ENCODE measurements at places on chromosomes 5 and 9.

GRCh38 chr5:135434591-135435466 lies 12.3 kb downstream of the DCANP1 start:
- DNase-seq, result no peak

GRCh38 chr5:58380655-58381054 lies 79.2 kb downstream of the PLK2 start:
- DNase-seq, result no peak

DNA sequence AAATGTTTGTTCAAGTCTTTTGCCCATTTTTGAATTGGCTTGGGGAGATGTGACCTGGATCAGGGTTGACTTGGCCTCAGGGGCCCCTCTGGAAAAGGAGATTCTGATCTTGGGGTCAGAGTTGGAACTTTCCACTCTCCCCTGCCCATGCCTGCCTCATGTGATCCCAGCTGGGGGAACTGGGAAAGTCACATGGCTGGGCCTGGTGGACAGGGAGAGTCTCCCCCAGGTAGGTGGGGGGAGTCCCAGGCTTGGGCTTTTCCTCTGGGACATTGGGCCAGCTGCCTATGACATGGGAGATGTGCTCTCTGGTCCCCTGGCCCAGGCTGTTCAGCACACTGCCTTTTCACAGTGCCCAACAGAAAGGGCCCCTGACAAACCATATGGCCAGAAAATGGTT lies 60.7 kb downstream of the NDST1 start:
- DNase-seq, result no peak

DNA sequence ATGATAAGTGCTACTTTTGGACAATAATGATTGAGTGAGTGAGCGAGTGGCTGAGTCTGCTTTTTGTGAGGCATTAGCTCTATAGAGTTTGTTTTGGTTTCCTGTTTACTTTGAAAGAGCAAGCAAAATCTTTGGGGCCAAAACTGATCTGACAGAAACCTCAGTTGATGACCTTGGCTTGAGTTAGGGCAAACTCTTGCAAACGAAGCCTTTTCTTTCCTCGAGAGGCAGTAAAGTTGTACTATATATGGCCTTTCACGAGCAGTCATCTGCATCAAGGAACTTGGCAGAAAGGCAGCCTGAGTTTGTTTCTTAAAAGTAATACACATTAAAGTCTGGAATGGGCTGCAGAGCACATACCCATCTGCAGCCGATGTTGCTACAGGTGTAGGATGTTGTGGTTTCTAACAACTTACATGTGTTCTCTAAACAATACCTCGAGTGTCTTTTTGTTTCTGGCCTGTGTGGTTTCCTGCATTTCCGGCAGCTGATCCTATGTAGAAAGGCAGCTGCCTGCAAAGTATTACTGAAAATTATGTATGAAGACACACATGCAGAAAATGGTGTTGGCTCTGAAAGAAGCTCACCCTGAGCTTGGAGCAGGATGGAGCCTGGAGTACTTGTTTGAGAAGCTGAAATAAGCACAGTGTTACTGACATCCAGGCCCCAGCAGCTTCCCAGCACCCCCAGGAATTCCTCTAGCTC lies 60.8 kb downstream of the FOXD1 start:
- DNase-seq, result no peak

DNA sequence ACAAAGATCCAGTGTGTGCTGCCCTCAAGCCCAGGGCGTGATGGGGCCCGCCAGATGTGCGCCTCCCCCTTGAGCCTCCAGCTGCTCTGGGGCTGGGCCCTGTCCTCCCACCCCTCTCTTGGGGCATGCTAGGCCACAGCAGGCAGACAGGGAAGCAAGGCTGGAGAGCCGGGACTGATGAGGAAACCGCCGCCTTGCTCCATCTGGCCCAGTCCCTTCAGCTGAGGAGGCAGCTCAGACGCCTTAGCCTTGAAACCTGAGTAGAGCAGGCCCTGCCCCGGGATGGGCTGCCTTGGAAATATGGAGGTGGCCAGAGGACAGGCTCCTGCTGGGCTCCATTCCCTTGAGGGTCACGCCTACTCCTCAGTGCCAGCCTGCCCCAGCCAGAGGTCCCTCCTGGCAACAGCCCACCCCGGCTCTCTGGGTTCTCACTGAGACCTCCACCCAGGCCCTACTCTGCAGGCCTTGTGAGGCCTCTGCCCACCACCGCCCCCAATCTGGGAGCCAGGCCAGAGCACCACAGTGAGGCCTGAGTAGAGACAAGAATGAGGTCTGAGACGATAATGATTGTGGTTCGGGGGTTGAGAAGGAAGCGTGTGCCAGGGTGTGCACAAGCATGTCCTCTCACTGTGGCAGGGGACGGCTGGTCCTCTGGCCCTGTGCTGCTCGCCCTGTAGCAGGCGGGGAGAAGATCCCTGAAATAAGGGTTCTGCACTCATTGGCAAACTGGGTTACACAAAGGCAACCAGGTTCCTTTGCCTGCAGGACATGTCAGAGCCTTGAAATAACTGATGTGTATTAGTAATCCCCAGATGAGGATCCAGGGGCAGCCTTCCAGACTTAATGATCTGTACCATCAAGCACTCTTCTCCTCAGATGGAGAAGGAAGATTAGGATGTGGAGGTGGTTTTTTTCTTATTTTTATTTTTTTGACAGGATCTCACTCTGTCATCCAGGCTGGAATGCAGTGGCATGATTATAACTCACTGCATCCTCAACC lies 30.9 kb downstream of the CXXC5 start:
- DNase-seq, result no peak

DNA sequence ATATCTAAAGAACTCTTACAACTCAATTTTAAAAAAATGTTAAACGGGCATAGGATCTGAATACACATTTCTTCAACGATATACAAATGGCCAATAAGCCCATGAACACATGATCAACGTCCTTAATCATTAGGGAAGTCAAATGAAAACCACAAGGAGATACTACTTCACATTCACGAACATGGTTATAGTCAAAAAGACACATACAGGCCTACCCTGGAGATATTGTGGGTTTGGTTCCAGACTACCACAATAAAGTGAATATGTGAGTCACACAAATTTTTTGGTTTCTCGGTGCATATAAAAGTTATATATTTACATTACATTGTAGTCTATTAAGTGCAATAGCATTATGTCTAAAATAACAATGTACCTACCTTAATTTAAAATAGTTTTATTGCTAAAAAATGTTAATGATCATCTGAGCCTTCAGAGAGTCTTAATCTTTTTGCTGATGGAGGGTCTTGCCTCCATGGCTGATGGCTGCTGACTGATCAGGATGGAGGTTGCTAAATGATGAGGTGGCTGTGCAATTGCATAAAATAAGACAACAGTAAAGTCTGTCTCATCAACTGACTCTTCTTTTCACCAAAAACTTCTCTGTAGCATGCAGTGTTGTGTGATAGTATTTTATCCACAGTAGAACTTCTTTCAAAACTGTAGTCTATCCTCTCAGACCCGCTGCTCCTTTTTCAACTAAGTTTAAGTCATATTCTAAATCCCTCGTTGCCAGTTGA lies 15.1 kb downstream of the AK3 start:
- DNase-seq, result no peak

DNA sequence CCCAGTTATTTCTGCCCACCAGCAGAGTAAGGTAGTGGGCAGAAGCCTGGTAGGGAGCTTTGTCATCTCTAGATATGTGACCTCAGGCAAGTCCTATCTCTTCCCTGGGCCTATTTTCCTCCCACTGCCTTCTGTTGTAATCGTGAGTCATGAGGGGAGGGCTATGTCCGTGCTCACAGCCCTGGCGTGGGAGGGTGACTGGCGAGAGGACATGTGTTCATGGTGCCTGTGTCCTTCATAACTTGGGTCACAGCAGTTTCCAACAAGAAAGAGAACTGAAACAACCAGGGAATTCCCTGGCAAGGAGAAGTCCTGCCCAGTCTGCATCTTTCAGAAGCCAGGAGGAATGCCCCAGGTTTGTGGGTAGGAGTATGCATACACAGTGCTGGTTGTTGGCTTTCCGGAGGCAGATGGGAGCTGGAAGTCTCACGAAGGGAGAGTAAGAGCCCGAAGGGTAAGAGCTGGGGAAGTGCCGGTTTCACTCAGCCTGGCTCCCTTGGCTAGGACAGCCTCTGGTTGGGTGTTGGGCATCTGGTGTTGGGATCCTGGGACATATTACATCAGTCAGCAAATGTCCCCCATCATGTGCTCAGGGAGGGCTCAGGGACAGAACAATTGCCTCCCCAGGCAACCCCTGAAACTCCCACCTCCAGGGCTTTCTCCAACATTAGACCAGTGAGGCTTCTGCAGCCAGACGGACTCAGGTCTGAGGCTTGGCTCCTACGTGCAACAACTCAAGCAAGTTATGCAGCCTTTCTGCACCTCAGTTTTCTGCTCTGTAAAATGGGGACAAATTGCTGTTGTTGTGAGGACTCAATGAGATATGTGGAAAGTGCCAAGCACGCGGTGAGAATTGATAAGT lies 4.3 kb upstream of the TIFAB start:
- DNase-seq, result no peak

DNA sequence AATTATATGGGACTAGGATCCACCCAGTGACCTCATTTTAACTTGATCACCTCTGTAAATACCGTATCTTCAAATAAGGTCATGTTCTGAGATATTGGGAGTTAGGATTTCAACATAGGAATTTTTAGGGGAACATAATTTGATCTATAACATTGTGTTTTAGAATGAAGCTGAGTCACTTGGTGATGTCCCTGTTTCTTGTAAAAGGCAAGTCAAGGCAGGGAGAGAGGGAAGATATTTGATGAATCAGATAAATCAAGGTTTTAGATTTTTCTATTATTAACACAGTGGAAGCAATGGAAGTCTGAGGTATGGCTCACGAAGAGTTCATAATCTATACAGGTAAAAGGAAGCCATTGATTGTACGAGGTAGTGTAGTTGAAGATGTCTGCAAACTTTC lies 11.8 kb upstream of the GPR151 start:
- DNase-seq, result no peak

DNA sequence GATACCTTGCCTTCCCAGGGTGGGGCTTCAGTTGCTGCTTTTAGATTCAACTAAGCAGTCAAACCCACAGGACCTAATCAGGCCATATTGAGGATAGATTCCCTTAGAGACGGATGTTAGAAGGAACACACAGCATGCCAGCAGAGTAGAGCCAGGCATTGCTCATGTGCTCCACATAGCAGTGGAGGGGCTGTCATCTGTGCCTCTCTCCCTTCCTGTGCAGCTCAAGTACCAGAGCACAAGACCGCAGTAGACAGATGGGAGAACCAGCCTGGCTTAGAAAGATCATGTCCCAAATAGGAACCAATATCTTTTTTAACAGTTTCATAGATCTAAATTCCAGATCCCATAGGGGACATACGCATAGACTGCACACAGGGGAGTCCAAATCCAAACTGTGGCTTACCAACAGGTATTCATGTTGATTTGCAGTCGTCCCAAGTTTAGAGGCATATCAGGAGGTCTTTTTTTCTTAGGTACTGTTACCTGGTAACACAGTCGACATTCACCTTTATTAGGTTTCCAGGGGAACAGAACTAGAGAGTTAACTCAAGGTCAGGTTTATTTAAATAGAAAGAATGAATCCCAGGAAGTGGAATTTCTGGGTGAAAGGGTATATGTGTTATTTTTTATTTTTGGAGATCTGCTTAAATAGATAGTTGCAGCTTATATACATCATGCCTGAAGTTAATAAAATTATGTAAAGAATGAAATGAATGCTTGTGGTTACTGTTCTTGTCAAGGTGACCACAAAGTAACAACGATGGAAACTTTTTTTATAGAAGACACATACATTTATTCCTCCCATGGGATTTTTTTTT lies 43.5 kb upstream of the PCAT7 start:
- no peak for DNase-seq

- no peak for DNase-seq
Measured at GRCh38 chr9:133986774-133987445, 5.2 kb downstream of the VAV2 start.

- DNase-seq, result no peak
Measured at GRCh38 chr5:82019342-82020138, 47.7 kb downstream of the ATG10 start.

- DNase-seq, result no peak
Measured at GRCh38 chr5:54159153-54159892, 151.1 kb downstream of the ARL15 start.

- no peak for DNase-seq
Measured at GRCh38 chr9:125446561-125447094, 185.0 kb downstream of the GAPVD1 start.

GRCh38 chr5:40395251-40395650 lies 284.5 kb upstream of the PTGER4 start:
- DNase-seq, result no peak

- no peak for DNase-seq
Measured at GRCh38 chr5:81249240-81249639, 16.1 kb downstream of the CKMT2 start.

GRCh38 chr5:137352095-137352494 lies 147.0 kb downstream of the SPOCK1 start:
- no peak for DNase-seq

DNA sequence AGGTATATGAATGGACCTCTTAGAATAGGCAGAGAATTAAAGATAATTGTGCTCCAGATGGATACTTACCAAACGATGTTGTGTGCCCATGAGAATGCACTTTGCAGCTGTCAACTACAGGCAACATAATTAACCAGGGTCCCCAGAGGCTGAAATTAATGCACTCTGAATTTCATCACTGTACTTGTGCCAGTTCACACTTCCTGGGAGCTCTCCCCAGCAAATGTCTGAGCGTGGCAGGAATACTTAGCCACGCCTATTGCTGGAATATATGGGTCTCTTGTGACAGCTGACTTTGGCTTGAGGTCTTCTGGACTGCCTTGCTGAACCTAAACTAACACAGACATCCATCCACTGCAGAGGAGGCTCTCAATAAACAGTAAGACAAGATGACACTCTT lies 11.9 kb upstream of the C1QTNF2 start:
- DNase-seq, result no peak

DNA sequence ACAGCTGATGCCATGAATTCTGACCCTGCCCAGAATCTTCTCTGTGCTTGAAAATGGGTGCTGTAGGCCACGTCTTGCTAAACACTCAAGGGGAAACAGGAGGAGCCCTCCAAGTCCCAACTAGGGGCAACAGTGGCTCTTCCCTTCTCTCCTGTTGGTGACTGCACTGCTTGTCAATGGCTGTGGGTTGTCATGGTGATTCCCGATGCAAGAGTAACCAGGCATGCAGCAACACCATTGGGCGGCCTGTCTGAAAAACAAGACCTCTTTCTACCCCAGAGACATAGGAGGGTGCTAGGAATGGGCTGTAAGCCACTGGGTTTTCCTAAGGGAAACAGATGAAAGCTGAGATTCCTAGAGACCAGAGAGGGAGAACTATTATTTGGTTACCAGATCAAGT lies 201.7 kb upstream of the PANK3 start:
- DNase-seq, result no peak

DNA sequence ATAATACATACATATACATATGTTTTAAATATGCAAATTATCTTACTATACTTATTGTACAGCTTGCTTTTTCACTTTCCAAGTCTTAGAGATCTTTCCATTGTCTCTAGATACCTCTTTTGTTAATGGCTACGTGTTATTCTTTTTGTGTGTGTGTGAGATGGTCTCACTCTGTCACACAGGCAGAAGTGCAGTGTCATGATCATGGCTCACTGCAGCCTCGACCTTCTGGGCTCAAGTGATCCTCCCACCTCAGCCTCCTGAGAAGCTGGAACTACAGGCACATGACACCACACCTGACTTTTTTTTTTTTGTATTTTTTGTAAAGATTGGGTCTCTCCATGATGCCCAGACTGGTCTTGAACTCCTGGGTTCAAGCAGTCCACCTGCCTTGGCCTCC lies 2.8 kb downstream of the OSMR start:
- DNase-seq, result no peak

GRCh38 chr9:136077491-136077890 lies 17.6 kb downstream of the NACC2 start:
- DNase-seq, result no peak

GRCh38 chr9:129549684-129550083 lies 71.2 kb downstream of the C9orf50 start:
- DNase-seq, result no peak

GRCh38 chr5:87266914-87267573 lies 639 bp upstream of the RASA1 start:
- DNase-seq, result no peak

All from HS-27A (cell line).